ENCODE measurements at places on chromosomes 16 and 17.

- no peak for DNase-seq
These were observed 8.4 kb downstream of the CDH11 start for GRCh38 chr16:65113441-65113840.

GRCh38 chr17:37261286-37261685, 114.5 kb upstream of the C17orf78 start:
- no peak for DNase-seq

- DNase-seq: no peak
These were observed 338.7 kb downstream of the ABCC12 start for GRCh38 chr16:47817048-47817447.

DNA sequence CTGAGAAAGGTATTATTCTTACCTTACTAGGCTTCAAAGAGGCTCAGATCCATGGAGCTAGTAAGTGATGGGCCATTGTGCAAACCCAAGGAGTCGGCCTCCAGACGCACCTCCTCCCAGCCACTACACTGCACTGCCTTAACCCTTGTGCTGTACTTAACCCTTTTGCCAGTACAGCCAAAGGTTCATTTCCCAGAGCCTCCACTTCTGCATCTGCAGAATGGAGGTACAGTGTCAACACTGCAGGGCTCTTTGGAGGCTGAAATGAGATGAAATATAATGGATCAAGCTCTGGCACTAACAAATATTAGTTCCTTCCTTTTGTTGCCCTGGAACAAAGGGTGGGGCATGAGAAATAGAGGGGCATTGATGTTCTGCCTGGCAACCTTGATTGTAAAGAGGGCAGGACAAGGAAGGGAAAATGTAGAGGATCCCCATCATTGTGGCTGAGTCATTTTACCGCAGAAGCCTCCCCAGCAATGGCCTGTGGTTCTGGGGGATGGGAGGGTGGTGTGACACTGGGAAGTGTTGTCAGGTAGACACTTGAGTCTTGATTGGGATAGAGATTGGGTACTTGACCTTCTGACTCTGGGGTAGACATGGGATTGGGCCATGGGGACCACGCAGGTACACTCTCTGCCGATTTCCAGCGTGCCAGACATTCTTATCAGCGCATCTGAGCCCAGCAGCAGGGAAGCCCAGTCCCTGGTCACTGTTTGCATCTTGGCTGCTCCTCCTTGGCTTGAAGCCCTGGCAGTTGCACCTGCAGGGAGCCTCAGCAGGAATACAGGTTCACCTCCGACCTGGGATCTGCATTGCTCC, 84.0 kb downstream of the MSI2 start:
- DNase-seq: no peak

GRCh38 chr17:17159571-17159970, 46.6 kb downstream of the PLD6 start:
- DNase-seq: no peak

GRCh38 chr17:68184141-68184571, 63.7 kb upstream of the AMZ2 start:
- no peak for DNase-seq

- no peak for DNase-seq
These were observed 684 bp upstream of the SPIRE2 start for GRCh38 chr16:89827383-89828198.

DNA sequence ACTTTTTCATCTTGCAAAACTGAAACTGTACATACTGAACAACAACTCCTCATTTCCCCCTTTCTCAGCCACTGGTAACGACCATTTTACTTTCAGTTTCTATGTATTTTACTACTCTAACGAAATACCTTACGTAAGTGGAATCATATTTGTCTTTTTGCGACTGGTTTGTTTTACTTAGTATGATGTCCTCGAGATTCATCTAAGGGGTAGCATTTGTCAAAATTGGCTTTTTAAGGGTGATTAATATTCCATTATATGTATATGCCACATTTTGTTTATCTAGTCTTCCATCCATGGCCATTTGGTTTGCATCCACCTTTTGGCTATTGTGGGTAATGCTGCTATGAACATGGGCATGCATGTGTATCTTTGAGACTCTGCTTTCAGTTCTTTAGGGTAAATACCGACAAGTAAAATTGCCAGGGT, 10.4 kb downstream of the KPNB1 start:
- DNase-seq: no peak

DNA sequence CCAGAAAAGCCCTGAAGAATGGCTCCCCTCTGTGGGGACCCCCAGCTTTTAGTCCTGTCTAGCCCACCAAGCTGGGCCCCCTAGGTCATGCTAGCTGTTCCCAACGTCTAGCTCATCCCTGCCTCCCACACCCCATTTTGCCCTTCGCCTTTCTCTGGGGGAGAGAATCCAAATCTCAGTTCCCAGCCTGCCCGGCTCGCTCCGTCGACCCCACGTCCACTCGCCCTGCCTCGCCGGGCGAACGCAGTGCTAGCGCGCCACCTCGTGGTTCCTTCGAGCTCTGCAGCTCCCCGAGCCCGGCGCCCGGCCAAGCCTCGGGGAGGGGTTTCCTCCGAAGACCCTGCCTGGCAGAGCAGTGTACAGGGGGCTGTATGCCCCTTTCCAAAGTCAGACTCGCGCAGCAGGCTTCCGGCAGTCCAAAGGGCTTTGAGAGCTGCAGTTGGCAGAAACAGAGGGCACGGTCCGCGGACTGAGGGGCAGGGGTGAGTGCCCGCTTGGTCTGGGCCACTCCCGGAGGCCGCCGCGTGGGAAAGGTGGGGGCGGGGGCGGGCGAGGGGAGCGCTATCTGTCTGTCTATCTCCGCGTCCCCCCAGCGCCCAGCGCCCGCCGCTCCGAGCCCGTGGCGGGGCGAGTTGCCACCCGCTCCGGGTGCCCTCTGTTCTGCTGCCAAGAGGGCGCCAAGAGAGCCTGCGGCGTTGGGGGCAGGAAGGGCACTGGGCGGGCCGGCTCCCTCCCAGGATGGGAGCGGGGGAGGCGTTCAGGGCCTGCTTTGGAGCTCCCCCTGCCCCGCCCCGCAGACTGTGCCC, 1.7 kb upstream of the DLX3 start:
- DNase-seq: no peak

DNA sequence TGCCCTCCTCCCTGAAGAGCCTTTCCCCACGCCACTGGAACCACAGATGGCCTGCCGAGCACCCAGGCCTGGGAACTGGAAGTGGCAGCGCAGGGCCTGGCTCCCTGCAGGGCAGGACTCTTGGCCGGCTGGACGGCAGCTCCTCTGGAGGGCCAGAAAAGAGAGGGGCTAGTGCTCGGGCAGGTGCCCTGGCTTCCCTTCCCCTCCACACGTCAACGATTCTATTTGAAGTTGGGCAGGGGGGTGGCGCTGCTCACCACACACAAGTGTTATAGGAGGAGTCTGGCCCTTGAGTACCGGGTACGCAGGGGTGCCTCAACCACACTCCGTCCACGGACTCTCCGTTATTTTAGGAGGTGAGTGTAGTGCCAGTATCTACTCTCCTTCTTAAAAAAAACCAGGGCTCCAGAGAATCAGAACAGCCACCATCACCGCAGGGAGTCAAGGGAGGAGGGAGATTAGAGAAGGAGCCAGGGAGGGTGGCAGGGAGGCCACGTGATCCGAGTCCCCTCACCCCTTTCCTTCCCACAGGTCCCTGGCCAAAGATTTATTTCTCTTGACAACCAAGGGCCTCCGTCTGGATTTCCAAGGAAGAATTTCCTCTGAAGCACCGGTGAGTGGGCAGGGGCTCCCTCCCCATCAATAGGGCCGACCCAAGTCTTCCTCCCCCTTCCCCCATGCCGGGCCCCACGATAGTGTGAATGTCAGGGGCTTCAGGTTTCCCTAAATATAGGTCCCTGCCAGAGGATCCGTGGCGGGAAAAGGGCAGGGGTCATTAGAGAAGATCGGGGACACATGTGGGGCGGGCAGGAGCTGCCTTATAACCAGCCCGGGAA, 1.4 kb upstream of the ALDOA start:
- no peak for DNase-seq

GRCh38 chr17:74758848-74759168, 10.4 kb downstream of the NHERF1 start:
- no peak for DNase-seq

- no peak for DNase-seq
These were observed 33.9 kb downstream of the COTL1 start for GRCh38 chr16:84583995-84584394.

DNA sequence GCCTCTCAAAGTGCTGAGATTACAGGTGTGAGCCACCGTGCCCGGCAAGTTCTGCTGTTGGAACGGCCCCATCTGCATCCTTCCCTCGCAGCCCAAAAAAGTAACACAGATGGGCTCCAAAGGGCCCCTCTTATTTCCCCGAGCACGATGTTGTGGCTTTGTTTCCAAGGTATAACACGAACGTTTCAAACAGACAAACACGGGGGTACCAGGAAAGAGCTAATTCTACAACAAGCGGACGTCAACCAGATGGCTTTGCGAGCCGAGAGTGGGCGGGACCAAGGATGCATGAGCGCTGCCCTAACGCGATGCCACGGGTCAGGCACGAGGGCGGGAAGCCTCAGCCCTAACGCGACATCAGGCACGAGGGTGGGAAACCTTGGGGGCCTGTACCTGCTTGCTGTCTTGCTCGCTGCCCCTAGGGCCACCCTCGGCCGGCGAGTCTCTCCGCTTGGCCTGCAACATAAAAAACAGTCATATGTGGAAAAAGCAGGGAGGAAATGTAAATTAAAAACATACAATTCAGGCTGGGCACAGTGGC, 24.2 kb downstream of the UNKL start:
- no peak for DNase-seq

DNA sequence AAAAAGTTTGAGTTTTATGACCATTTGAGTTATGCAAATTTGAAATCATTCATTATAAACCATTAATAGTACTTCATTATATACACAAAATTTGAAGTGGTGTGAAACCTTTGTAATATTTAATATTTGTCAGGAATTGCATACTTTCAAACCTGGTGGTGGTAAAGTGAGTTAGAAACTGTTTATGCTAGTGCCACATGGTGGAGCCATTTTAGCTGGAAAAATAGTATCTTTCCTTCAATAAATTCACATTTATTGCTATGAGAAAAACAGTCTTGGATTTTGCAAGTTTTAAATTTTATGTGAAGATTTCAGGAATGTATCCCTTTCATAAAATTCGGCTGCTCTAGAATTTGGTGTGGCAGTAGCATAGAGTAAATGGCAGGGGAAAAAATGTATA, 7.3 kb upstream of the BLMH start:
- DNase-seq: no peak

DNA sequence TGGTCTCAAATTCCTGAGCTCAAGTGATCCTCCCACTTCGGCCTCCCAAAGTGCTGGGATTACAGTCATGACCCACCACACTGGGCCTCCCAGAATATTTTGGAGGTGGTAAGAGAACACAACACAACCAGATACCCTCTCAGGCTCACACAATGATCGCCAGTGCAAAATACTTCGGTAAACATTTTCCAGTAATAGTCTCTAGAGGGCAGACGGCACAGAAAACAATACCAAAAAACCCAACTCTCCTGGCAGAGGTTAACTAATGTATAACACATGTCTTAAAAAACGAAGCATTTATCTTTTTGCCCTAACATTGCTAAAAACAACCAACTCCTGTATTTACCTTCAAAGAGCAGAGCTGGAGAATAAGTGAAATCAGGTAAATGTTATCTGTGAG, 10.5 kb downstream of the NUFIP2 start:
- DNase-seq: no peak

- DNase-seq: peak; percentile 14
These were observed 29.3 kb downstream of the FOXK2 start for GRCh38 chr17:82548681-82549303.

DNA sequence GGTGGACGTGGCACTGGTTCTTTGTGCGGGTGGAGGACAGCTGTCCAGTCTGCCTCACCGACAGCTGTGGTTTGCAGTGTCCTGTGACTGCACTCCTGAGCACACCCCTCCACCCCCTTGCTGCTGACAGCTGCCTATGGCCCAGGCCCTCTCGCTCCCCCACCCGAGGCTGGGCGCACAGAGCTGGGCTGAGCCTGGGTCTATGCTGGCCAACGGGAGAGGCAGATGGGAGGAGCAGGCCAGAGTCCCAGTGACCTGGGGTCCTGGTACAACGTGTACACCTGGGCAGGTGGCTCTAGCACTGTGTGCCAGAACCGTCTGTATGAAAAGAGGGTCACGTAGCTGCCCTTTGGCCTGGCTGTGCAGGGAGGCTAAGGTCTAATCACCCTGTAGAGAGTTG, 30.5 kb downstream of the BAIAP2 start:
- no peak for DNase-seq

DNA sequence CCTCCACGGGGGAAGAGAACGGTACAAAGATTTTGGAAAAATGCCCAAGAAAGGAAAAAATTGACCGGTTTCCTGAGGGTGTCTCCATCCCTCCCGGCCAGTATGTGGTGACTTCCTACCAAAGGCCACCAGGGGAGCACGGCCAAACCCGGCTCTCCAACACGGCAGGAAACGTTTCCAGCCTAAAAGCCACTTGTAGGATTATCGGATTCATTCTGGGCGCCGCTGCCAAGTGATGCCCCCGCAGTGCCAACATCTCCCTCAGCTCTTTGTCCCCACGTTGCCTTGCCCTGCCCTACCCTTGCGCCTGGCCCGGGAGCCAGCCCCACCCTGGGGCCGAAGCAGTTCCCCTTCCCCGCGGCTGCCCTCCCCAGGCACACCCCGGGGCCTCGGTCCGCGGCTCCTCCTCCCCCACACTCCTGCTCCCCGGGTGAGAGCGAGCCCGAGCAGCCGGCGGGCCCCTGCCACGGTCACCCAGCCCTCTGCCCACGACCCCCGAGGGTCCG, 688 bp downstream of the CRK start:
- DNase-seq: peak; percentile 6

DNA sequence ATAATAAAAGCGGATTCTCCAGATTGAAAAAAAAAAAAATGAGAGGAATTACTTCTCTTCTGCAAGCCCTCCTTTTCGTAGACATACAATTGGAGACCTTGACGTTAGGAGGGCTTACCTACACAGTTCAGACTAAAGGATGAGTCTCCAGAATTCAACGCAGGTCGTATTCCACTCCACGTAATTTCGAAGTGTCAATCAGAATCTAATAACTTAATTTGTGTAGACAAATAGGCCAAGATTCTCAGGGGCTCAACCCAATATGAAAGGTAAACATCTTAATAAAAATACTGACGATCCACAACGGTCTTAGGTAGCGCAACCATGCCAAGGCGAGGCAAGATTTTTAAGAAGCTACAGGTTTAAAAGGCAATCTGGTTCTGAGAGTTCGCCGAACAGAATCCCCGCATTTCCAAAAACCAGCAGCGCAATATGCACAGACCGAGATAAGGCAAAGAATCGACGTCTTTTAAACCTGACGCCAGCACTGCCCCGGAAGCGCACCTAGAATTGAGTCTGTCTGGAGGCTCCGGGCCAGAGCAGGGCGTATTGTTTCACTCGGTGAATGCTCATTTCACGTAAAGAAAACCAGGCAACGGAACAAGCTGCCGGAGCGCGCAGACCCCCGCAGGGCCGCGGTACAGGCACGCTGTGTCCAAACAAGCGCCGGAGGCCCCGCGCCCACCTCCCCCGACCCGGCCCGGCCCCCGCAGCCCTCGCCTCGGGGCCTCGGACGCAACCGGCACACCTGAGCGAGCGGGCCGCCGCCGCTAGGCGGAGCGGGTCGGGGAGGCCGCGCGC, 623 bp downstream of the MBTPS1 start:
- DNase-seq: no peak

- DNase-seq: no peak
These were observed 282.4 kb downstream of the ABCC12 start for GRCh38 chr16:47873434-47873833.
